ENCODE measurements at places on chromosomes 6 and 20.

DNA sequence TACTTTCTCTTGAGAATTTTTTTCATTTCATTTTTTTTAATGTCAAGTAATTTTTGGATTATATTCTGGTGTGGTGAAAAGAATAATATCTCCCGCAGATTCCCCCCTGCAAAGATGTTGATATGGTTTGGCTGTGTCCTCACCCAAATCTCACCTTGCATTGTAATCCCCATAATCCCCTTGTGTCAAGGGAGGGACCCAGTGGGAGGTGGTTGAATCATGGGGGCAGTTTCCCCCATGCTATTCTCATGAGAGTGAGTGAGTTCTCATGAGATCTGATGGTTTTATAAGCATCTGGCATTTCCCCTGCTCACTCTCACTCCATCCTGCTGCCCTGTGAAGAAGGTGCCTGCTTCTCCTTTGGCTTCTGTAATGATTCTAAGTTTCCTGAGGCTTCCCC lies 58.7 kb upstream of the PMEPA1 start:
- DNase-seq: no peak

DNA sequence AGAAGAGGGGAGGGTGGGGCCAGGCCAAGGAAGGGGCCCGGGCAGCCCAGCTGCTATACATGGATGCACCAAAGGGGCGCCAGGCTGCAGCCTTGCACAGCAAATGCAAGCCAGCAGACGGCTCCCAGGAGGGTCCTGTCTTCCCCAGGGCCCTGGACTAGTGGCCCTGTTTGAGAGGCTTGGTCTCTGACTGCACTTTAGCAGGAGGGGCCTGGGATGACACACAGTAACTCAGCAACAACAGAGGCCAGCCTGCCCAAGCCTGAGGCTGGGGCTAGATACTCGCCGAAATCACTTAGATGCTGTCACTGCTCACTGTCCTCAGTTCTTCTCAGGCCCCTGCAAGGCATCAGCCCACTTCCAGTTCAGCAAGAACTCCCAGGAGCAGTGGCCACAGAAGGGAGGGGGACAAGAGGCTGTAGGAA lies 73.5 kb downstream of the TRAM2 start:
- DNase-seq: no peak

DNA sequence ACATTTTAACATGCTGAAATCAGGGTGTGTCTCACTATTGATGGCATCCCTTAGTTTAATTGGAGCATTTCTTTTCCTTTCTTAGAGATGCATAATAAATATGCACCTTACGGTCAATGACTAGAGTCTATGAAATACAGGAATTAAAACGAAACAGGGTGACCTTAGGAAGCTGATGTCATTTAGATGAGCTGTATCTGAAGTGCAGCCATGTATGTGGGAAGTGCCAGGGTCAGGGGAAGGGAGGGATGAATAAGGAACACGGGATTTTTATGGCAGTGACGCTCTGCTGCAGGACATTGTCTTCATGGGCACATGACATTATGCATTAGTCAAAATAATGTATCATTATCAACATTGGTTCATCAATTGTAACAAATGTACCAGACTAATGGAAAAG lies 84.0 kb downstream of the AGPAT4 start:
- no peak for DNase-seq

- no peak for DNase-seq
Measured at GRCh38 chr20:41047279-41047974, 18.8 kb downstream of the TOP1 start.

GRCh38 chr6:11136809-11137208 lies 25.3 kb upstream of the ERVFRD-1 start:
- DNase-seq: no peak

DNA sequence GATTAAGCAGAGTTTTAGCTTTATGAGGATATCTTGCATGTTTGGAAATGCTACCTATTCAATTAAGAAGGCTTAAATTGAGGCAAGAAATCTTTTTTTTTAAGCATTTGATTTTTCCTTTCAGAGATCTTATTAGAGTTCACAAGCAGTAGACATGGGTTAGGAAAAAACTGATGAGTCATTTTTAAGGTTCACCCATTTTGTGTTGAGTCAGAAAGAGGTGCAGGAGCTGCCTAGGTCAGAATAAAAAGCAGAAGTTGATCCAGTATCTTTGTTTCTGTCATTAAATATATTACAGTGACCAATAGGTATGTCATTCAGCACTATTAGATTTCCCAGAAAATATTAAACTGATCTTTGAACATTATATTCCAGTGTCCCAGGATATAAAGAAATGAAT lies 306.8 kb downstream of the LMBRD1 start:
- DNase-seq: no peak

GRCh38 chr6:47353871-47354270 lies 44.2 kb upstream of the TNFRSF21 start:
- no peak for DNase-seq

GRCh38 chr6:12440981-12441380 lies 150.8 kb downstream of the EDN1 start:
- no peak for DNase-seq

- DNase-seq: no peak
Measured at GRCh38 chr20:43936104-43936770, 21.6 kb downstream of the TOX2 start.

DNA sequence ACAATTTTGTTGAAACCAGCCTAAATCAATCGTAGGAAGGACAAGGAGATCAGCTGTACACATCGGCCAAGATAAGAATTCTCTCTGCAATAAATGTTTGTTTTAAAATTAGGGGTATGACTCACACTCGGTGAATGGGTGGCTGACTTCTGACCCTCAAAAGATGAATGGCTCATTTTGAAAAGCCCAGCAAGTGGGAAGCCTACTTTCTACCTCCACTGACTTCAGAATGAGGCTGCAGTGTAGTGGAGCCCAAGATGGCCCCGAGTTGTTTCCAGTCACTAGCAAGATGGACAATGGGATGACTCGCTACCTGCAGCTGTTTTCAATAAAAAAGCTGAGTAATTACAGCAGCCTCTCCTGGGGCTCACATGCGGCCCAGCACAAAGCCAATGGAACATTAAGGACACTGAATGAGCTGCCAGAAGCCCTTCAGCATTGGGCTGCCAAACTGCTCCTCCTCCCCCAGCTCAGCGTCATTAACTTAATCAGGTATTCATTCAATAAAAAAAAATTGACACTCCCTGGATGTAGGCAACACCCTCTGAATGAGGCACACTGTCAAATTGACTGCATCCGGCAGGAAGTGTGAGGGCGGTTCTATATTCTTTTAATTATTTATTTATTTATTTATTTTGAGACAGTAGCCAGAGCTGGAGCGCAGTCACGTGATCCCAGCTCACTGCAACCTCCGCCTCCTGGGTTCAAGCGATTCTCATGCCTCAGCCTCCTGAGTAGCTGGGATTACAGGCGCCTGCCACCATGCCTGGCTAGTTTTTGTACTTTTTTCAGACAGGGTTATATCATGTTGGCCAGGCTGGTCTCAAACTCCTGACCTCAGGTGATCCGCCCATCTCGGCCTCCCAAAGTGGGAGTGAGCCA lies 107.3 kb downstream of the GMPR start:
- no peak for DNase-seq

DNA sequence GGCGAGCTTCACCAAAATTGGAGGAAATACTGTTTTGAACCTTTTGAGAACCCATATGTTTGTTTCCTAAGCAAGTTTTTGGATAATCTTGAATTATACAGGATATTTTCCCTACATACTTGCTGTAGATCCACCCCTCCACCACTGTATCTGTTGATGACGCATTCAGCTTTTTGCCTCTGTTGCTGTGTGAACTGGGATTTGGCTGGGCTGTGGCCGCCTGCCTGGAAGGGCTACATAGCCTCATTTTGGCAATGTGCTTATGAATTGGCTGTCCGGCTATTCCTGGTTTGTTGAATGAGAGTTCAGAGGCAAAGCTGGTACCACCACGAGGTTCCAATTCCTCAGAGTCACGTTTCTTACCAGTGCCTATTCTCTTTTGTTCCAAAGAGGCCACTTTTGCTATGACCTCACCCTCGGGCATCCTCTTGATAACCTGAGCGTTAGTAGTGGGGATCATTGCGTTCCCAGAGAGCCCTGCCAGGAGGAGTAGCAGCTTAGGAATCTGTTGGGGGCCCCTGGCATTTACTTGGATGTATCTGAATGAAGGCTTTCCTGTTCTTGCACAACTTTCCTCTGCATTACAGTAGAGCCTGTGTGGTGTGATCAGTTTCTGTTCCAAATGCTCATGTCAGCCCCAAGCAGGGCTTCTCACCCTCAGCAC lies 6.4 kb downstream of the FAM83D start:
- no peak for DNase-seq

- no peak for DNase-seq
Measured at GRCh38 chr20:53332022-53332837, 261.4 kb downstream of the ZNF217 start.

GRCh38 chr20:44072384-44072783 lies 114.6 kb downstream of the JPH2 start:
- no peak for DNase-seq

- DNase-seq: no peak
Measured at GRCh38 chr6:134217798-134218140, 100.1 kb downstream of the SGK1 start.

DNA sequence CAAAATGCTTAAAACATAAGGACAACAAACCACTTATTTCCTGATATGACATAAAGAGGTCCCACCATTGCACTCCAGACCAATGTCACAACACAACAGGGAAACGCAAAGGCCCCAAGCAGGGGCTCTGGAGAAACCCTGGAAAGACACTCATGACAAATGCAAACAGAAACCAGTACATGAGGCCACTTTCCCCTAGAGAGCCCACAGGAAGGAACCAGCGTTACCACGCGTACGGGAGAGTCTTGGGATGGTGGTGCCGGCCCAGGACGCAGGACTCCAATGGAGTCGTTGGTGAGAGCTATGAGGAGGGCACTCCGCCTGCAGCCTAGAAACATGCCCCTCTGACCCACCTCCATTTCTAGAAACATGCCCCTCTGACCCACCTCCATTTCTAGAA lies 20.2 kb downstream of the GMEB2 start:
- DNase-seq: no peak

DNA sequence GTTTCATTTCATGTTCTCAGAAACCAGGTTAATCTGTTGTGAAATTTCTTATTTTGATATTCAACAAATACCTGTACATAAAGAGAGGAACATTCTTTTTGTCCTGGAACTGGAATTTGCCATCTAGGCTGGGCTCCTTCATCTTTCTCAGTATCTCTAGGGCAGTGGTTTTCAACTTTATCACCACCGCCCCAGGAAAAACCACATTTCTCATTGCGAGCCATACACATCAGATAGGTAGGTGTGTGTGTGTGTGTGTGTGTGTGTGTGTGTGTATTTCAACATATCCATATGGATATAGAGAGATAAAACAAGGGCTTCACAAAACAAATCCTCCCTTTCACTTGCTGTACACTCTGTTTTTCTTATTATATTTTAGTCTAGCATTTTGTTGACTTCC lies 24.1 kb downstream of the BFSP1 start:
- no peak for DNase-seq

GRCh38 chr6:151248295-151248694 lies 8.5 kb downstream of the AKAP12 start:
- no peak for DNase-seq

DNA sequence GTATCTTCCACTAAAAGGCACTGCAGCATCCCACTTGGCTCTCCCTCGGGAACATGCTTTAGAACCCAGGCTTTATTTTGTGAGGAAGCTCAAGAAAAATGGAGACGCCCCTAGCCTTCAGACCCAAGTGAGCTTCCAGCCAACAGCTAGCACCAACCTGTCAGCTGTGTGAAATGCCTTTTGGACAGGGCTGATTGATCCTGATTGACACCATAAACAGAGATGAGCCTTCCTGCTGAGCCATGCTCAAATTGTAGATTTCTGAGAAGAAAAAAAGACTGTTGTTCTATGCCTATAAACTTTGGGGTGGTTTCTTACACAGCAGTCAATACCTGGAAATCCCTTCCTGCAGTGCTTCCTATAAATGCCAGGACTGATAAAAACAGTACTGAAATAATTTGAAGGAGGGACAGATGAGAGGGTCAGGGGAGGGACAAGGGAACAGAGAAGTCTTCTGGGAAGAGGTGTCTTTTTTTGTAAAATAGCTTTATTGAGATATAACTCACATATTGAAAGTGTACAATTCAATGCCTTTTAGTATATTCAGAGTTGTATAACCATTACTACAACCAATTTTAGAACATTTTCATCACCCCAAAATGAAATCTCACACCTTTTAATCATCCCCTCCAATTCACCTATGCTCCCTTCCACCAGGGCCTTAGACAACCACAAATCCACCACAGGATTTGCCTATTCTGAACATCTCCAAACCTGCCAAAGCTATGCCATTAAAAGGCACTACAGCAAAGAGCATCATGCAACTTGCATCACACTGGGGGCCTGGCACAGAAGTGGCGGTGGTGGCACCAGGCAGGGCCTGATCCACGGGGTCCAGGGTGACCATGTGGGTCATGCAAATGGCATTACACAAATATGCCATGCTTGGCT lies 2.7 kb upstream of the STK4 start:
- no peak for DNase-seq

GRCh38 chr6:10414756-10415616 lies at the start of gene TFAP2A:
Gene TFAP2A, minus strand, starts transcription at chr6:10415074. Its CDS starts 83 bp downstream, at chr6:10414991.
- DNase-seq: no peak

GRCh38 chr6:6543181-6543879 lies 45.2 kb upstream of the LY86 start:
- DNase-seq: no peak

DNA sequence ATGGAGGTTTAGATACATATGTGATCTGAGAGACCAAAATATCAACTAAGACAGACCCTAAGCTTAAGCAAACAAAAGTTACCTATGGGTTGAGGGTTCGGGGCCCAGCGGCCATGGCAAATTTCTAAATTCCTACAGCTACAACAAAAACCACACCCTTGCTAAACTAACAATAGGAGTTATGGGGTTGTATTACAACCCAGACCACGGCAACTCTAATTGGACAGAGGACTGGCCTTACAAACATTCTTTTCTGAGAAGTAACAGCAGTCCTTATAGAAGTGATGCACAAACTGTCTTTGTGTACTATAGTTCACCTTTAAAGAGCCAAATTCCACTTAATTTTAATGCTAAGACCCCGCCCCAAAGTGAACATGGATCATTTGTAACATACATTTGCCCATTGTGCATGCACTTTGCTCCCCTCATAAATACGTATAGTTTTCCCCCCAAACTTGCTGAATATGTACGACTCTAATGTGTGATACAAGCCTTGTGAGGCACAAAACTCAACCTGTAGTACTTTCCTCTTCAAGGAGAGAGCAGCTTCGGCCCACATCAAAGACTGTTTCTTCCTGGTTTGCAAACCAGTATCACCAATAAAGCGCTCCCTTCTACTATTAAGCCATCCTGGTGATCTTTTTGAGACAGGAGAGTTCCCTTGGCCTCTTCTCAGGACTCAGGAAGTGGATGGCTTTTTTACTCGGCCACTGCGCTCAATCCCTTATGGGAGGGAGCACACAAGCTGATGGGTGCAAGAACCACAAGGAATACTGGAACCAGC lies 25.6 kb upstream of the MBOAT1 start:
- DNase-seq: no peak

- DNase-seq: no peak
Measured at GRCh38 chr6:39791311-39791710, 865 bp upstream of the DAAM2 start.

All from posterior cingulate gyrus (tissue), 11 donors.